ENCODE measurements at places on chromosomes 6 and 20.

GRCh38 chr20:56762829-56763228 is 133.7 kb downstream of the TFAP2C start:
- no peak for DNase-seq

- DNase-seq: no peak
Observed at GRCh38 chr6:149336609-149336928, 19.1 kb downstream of the TAB2 start.

DNA sequence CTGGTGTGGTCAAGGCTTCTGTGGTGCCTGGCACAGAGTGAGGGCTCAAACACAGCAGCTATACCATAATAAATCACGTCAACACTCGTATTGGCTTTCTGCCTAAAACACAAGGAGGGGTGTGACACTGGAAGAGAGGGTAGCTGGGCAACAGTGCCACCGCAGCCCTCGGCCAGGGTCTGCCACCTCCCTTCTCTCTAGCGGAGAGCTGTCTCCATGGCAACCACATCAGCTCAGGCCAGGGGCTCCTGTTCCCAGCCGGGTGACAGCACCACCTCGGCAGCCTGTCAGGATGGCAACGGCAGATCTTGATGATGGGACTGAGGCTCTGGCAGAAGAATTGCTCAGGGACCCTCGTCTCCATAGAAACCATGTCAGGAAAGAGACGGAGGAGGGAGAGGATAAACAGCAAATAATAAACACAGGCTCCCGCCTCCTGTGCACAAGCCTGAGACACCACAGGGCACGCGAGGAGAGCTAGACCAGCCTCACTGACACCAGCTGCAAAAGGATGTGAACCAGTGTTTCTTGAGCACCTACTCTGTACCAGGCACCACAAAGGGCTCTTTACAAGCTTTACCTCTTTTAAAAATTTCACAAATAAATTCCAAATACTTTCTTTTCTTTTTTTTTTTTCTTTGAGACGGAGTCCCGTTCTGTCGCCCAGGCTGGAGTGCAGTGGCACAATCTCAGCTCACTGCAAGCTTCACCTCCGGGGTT is 50.4 kb upstream of the TLDC2 start:
- DNase-seq: no peak

- DNase-seq: no peak
Observed at GRCh38 chr6:111416529-111416928, 66.5 kb downstream of the REV3L start.

GRCh38 chr20:51097351-51098120 is 74.6 kb upstream of the KCNG1 start:
- DNase-seq: no peak

- no peak for DNase-seq
Observed at GRCh38 chr6:149862922-149863697, 1.0 kb downstream of the LRP11 start.

DNA sequence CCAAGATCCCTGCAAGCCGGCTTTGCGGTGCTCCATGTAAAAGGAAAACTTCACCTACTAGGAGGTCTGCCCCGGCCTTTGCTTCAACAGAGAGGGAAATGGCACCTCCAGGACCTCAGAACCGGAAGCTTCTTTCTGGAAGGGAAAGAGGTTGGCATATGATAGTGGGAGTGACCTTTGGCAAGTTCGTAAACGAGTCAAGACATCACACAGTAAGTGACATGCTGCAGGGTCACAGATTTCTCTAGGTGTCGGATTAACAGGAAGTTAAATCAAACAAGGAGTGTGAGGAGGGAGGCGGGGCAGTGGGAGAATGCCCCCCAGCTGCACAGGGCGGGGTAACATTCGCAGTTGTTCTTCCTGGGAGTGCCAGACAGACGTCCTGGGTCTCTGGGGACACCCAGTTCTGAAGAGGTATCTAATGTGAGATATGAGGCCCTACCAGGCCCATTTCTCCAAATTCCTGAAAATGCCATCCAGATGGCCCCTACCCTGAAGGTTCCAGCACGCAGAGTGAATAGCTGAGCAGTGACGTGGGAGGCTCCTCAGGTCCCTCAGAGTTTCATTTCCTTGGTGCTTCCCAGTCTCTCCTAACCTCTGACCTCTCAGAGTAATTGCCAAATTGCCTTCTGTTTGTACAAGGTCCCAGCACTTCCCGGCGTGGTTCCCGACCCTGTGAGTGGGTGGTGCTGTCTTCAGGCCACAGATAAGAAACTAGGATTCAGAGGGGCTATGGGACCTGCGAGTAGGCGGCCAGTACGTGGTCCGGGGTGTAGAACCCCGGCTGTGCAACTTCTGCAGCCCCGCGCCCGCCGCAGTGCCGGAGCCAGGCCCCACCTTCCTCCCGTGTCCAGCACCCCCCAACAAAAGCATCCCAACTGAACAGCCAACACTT is 1.9 kb downstream of the RRBP1 start:
- no peak for DNase-seq

GRCh38 chr20:42366626-42367025 is 748.4 kb upstream of the CHD6 start:
- DNase-seq: no peak

DNA sequence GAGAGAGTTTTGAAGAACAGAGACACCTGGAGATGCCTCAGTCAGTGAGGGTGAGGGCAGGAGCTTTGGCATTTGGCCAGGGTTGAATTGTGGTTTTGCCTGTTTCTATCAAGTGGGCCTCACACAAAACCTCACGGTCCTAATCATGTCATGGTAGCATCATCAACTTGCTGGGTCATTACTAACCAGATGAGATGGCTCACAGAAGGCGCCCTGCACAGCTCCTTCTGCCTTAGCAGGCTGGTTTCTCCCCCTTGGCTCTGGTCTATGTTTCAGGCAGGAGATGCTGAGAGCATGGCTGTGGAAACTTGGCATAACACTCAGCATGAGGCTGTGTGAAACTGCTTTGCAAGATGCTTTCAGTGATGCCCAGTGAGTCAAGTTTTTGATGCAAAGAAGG is 99.3 kb downstream of the LRRC1 start:
- no peak for DNase-seq
